ENCODE measurements at places on chromosomes 3 and 15.

GRCh38 chr15:48889925-48890324 is 12.0 kb downstream of the EID1 start:
- no peak for DNase-seq

GRCh38 chr3:36893826-36894225 is 51.0 kb downstream of the TRANK1 start:
- DNase-seq = no peak

DNA sequence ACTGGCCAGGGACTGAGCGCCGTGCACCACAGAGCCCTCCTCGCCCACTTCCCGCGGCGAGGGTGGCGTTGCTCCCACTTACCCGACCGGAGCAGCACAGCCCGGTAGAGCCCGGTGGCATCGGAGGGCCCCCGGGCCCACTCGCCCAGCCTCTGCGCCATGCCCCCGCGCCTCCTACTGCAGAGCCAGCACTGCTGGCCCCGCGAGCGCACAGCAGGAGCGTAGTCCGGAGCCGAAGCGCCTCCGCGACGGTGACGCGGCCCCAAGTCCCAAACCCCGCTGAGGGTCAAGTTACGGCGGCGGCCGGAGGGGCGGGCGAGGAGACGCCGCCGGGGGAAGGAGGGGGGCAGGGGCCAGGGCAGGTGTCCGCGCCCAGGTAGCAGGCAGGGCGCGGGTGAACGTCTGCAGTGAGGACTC is 9.6 kb upstream of the FAM107A start:
- DNase-seq = no peak

DNA sequence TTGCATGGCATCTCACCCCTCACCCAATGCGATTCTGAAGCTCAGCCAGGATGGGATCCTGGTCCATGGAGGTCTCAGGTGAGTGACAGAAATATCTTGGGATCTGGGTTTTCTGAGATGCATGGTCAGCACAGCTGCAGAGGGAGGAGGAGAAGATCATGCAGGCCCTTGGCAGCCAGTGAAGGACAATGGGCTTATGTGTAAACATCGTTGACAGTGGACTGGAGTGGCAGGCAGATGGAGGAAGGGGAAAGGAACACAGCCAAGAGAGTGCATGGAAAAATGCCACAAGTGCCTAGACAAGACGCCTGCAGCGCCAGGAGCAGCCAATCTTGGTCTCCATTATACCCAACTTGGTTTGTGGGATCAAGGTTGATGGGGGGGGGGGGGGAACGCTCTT is 347.9 kb downstream of the MCTP2 start:
- DNase-seq = no peak

GRCh38 chr3:52167240-52167639 is 13.0 kb upstream of the POC1A start:
- DNase-seq = no peak

- no peak for DNase-seq
Observed at GRCh38 chr3:15794842-15795650, 2.7 kb downstream of the ANKRD28 start.

DNA sequence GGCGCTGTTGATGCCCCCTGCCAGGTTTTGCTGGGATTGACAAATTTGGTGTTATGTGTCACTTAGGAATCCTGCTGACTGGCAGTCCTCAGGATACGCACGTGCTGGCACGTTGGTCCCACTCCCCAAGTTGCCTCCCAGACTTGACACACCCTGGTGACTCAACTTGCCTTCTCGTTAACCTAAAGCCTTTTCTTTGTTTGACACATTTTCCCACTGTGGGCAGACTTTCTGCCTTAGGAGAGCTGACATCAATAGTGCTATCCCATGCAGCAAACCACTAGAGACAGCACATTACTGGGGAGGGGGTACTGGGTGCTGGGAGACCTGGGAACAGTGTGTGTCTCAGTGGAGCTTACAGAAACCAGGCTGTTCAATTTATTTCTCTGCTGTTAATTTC is 104.3 kb downstream of the OXNAD1 start:
- no peak for DNase-seq

DNA sequence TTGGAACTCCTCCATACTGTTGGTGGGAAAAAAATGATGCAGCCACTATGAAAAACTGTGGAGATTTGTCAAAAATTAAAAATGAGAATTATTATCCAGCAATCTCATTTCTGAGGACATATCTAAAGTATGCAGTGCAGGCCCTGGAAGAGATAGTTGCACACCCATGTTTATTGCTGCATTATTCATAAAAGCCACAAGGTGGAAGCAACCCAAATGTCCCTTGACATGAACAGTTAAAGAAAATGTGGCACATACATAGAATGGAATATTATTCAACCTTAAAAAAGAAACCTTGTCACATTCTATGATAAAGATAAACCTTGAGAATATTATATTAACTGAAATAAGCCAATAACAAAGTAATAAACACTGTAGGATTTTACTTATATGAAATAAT is 80.9 kb upstream of the ARHGEF26 start:
- no peak for DNase-seq

GRCh38 chr3:193599393-193599792 is 6.4 kb downstream of the OPA1 start:
- no peak for DNase-seq

DNA sequence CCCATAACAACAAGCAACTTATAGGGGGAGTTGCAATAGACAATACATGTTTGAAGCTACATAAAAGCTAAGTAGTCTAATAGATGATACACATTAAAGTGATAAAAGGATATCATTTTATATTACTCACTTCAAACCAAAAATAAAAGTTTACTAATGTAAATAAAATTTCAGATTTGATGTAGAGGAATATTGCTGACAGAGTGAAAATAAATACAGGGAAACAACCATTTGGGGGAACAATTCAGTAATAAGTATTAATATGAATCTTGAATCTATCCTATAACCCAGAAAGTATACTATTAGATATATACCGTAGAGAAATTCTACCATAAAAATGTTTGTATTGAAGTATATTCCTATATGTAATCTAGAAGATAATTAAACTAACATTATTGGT is 1248.9 kb upstream of the EPHA6 start:
- DNase-seq = no peak

GRCh38 chr3:53342353-53342752 is 5.0 kb downstream of the DCP1A start:
- DNase-seq = no peak

DNA sequence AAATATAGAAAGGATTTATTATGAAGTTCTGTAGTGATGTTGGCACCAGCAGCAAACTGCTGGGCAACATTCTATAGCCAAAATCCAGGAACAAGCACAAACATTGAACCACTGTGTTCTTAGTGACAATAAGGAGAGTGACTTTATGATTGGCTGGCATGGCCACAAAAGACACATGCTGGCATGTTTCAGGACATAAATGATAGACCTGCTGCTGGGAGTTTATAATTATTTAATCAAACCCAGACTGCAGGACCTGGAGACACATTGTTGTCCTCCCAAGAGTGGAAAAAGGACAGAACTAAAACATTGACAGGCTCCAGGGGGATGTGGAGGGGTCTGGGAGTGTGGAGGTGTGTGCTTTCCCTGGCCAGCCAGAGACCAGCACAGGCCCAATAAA is 255.3 kb upstream of the LRTM1 start:
- DNase-seq = no peak

DNA sequence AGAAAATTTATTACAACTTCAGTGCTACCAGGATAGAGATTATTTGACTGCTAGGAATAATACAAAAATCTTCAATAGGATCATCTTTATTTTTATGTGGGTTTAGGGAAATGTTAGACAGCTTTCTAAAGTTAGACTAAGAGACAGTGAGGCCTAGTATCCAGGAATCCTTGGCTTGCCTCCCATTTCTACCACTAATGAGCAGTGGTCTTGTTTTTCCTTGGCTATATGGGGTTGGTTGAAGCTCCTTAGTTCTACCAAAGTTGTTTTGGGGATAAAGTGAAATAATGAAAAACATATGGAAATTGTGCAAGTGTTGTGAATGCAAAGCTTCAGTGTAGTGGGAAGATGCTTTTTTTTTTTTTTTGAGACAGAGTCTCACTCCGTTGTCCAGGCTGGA is 16.8 kb downstream of the AP4E1 start:
- no peak for DNase-seq

DNA sequence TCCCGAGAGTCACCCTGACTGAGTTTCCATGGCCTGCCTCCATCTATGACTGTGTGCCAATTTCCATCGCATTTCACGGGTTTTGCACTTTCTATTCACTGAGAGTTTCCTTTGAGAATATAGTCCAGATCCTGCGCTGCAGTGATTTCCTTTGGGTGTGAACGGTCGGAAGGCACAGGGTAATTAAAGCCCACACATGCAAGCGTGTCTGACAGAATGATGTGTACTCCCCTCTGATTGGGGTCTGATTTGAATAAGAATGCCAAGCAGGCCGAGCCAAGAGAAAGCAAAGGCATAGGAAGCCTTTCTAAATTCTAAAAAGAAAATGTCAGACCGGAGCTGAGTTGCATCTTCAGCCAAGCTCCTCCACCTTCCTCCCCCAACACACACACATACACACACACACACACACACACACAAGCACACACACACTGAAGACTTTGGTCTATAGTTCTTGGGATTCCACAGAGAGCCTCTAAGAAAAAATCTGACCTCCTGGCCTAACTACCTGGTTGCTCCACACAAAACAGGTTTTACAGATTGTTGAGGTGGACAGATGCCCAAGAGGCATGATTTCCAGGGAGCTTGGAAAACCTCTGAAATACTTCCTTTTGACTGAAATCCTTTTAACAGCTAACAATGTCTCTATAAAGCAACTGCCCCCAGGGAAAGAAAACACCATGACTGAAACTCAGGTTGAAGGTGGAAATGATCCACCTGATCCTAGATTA is 59.7 kb upstream of the LRRN1 start:
- no peak for DNase-seq

GRCh38 chr15:57444877-57445513 is 68.7 kb downstream of the CGNL1 start:
- no peak for DNase-seq

DNA sequence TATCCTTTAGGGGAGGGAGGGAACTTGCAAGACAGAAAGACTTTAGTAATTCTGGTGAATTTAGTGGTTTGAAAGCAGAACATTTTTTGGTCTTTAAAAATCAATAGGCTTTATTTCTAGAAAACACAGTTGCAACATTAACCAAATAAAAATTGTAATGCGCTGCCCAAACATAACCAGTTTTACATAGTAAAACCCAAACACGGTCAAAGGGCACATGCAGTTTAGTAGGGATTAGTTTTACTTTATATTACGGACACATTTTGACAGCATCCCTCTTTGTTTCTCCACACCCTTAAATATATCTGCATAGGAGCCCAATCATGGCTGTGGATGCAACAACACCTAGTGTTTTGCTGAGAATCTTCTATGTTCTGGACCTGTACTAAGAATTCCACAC is 156.7 kb downstream of the NR2F2 start:
- DNase-seq = no peak

DNA sequence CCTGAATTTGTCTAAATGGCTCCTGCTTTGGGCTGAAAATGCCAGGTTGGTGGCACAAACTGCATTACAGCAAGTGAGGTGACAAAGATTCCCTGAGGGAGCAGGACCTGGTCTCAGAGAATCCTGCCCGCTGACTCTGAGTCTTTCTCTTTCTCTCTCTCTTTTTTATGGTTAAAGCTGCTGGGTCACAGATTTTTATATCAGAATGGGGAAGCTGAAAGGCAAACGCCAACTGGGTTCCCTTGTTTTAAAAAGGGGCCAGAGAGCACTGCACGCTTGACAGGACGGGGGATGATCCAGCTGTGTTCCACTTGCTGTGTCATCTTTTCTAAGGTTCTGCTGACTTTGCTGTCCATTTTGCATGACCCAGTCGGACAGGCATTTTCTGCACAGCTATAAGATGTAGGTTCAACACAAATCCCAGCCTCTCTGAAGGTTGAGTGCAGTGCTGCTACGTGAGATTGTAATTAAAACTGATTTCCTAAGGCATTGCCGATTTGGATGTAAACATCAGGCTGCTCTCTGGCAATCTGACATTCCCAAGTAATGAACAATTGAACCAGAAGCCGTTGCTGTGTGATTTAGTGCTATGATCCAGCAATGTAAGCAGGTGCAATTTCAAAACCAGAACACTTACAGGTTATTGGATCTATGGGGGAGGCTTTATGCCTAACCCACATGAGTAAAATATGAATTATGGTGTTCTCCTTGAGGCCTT is 25.8 kb downstream of the ARHGEF3 start:
- DNase-seq = no peak

DNA sequence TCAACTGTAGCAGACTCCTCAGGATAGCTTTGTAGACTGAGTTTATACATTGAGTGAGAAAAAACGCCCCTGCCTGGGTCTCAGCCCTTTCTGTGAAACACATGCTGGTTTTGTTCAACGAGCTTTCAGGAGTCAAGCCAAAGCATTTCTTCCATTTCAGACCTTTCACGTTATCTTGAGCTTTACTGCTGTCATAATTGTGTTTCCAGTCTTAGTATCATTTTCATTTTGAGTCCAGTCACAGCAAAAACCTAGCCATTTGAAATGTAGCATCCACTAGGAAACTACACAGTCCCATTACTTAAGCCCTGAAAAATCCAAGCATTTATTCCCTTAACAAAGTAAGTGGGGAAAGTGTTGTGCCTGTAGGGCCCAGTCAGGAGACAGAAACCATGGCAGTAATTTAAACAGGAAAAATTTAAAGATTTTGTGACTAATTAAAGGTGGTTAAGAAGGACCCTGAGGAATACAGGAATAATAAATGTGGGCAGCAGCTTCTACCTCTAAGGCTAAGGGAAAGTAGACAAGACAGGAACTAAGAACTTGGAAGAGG is 110.1 kb upstream of the ABHD17C start:
- no peak for DNase-seq

- no peak for DNase-seq
Observed at GRCh38 chr15:67049351-67050044, 15.9 kb upstream of the SMAD3 start.

DNA sequence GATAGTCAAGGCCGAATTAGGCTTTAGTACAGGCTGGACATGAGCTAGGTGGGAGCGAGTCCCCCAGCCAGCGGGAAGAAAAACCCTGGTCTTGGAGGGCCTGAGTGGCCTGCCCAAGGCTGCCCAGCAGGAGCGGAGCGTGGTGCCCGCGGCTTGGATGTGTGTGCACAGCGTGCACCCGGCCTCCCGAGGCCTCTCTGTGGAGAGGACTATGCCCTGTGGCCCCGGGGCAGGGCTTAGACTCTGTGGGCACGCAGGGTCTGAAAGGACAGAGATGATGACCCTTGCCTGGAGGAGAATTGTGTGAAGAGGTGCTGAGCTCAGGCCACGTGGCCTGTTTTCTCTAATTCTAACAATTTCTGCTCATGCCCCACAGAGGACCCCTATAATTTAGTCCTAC is 124.6 kb upstream of the IQSEC1 start:
- no peak for DNase-seq

DNA sequence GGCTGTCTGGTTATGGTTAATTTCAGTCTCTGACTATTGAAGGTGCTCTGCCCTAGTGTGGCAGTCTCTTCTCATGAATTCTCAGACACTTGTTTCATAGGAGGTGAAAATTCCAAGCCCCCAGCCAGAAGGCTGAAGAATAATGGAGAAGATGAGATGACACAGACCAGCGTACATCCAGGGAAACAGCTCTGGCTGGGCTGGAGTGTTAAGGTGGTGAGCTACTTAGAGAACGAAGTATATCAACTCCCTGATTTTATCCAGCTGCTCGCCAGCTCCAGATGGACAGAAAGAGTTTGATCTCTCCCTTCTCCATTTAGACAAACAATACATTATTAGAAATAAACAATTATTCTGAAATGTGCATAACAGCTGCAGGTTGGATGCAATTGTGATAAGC is 494.5 kb upstream of the RGMA start:
- no peak for DNase-seq

Data from activated CD4-positive, alpha-beta T cell treated with anti-CD3 and anti-CD28 coated beads, Interleukin-2, amount 50 U/mL, for 4 hours (primary cell).